ENCODE measurements at places on chromosomes 2 and 18.

DNA sequence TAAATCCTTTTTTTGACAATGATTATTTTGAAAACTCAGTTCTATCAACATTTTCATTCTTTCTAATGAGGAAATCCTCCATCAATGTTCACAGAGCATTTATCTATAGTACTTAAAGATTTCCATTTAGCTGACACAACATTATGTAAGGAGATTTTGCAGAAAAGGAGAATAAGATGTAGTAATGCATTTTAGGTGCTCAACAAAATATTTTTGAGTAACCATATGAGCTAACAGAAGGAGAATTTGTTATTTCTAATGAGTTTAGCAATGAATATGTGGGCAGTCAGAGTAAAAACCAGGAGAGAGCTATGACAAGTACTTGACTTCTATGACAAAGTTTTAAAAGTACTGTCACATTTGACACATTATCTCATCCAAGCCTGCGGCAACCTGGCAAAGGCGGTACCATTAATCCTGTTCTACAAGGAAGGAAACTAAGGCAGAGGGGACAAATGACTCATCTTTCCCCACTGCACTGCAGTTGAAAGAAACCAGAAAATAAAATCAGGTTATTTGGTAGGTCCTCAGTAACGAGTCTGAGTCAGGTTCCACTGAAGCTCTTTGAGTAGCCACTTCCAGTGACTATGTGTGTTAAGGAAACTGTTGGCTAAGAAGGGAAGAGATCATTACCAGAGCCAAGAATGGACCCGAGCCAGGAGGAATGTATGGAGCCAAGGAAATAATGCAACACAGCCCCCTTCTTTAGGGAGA, 134.1 kb upstream of the ITGB6 start:
- DNase-seq: peak; percentile 38

GRCh38 chr2:133774654-133775015, 206.4 kb upstream of the NCKAP5 start:
- no peak for DNase-seq

GRCh38 chr2:144583741-144584453, 64.0 kb upstream of the ZEB2 start:
- DNase-seq: peak; percentile 39

DNA sequence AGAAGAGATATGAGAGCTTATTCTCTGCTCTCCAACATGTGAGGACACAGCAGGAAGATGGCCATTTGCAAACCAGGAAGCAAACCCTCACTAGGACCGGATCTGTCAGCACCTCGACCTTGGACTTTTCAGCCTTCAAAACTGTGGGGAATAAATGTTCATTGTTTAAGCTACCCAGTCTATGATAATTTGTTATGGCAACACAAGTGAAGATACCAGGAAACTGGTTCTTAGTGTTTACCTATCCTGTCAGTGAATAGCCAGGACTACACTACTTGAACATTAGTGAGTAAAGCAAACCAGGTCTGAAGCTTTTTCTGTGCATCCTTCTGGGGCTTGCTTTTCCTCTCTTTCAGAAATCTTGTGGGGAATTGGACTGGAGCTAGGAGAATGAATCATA, 44.4 kb upstream of the BARD1 start:
- no peak for DNase-seq

DNA sequence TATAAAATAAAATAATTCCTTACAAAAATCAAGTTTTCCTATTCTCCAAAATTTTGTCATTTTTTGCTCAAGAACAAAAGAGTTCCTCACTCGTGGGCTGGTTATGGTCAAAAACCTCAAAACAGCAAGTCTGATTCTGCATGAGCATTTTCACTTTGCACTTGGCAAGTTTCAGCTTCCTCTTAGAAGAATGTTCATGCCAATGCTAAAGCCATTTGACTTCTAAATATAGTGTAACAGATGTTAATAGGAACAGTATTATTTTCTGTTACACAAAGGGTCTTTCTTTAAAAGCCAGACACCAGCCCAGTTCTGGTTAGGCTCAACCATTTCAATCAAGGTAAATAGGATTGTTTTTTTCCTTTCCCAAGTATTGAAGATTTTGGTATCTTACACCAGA, 261.3 kb upstream of the CCDC68 start:
- DNase-seq: peak; percentile 16

DNA sequence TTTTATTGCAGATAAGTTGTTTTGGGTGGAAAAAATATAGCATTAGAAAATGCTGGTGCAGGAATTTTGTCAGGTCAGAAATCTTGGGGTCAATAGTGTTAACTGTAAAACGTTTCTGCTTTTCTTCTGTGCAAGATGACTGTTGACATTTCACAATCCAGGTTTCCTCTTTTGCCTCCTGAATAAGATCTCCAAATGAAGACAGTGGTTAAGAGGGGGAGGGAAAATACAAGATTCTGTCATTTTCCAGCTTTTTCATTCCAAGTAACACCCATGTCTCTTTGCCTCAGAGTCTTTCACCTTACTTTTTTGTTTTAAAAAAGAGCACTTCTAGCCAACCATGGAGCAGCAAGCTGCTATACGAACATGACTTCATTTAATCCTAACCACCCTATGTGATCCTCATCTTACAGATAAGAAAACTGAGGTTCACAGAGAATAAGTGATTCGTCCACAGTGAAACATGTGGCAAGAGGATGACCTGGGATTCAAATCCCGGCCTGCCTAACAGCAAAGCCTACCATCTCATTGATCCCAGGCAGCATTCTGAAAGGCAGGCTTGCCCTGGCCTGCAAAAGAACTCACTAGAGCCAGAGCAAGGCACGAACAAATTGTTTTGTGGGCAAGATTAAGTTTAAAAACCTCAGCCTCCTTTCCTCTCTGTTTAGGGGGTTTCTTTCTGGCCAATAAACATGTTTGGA, 3.0 kb downstream of the PLEK start:
- DNase-seq: peak; percentile 85

DNA sequence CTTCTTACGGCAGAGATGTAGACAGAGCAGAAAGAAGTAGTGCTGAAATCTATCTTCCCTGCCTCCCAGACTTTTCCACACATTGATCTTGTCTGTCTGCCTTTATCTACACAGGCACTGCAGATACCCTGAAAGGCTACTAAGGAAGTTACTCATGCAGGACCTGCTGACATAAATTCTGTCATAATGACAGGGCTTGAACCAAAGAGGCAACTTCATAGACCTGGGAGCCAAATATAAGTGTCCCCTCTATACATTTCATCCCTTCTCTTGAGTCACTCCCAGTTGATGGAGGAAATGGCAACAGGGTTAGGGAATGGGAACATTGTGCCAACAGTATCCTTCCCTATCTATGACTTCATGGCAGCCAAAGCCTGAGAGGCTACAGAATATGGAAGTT, 157.5 kb downstream of the TNS1 start:
- peak; percentile 27 for DNase-seq

DNA sequence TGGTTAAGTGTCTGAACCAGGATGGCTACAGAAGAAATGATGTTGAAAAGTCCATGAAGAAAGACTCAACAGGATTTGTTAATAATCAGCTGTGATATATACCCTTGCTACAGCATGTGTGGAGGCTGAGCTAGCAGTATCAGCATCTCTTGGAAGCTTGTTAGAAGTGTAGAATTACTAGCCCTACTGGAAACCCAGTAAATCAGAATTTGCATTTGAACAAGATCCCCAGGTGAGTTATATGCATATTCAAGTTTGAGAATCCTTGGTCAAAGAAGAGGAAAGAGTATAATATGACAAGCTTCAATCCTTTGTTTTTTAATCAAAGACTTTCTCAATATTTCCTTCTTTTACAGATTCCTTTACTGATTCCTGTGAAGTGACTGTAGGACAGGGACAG, 109.0 kb upstream of the KCNJ3 start:
- DNase-seq: no peak

DNA sequence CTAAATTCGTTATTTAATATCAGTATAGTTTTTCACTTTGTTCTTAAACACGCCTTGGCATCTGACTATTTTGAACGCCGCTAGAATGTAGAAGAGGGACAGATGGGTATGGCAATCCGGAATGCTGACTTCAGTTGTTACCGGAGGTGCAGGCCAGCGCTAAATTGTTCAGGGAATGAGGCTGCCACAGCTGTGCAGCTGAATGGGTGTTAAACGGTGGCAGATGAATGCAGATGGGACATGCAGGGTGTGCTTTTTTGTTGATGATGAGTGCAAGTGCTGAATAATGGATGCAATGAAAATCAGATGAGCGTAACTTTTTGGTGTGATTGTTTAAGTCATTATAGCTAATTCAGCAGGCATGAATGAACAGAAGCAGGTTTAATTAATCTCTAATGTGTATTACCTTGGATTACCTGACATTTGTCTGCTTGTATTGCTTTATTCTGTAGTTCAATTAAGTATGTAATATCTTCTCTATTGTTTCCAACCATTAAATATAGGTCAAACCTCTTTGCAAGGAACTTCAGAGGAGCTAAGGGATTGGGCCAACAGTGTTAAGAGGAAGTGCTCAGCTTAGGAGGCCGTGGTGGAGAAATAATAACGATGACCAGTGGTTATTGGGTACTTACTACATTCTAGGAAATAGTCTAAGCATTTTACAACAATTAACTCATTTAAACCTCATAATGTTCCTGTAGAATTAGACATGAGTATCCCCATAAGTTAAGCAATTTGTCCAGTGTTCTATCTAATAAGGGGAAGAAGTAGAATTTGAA, 11.9 kb upstream of the CREG2 start:
- peak; percentile 67 for DNase-seq

DNA sequence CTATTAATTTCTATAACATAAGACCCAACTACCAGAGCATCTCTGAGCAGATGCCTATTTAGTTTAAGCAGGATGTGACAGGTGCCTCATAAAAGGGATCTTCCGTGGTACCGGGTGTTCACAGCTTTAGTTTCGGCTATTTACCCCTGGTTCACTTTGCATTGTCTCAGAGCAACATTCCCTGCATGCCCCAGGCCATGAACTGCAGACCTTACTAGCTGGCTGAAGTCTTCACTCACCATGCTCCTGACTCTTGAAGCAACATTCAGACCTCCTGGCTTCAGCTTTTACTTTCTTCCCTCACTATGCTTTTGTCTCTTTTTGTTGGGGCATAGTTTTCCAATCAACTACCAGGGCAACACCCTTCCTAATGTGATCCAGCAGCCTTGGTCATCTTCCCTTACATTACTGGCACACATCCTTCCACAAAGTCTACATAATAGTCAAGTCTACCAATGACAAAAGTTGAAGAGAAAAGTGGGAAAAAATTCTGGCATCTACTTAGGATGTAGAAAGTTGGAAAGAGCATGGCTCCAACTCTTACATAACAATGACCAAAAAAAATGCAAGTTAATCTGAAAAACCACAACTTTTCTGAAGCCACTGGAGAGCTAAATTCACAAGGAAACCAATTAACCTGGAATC, 99.2 kb downstream of the SESTD1 start:
- no peak for DNase-seq

- peak; percentile 77 for DNase-seq
Measured at GRCh38 chr2:201228271-201228911, 31.9 kb upstream of the CASP8 start.

- DNase-seq: no peak
Measured at GRCh38 chr2:166765141-166765540, 123.1 kb upstream of the XIRP2 start.

GRCh38 chr2:36800381-36800780, 103.9 kb downstream of the VIT start:
- DNase-seq: no peak

GRCh38 chr2:138112536-138112935, 148.3 kb downstream of the HNMT start:
- DNase-seq: no peak

Measured in suppressor macrophage treated with lipopolysaccharide for 4 hours (primary cell).